ENCODE measurements at places on chromosomes 11 and 22.

DNA sequence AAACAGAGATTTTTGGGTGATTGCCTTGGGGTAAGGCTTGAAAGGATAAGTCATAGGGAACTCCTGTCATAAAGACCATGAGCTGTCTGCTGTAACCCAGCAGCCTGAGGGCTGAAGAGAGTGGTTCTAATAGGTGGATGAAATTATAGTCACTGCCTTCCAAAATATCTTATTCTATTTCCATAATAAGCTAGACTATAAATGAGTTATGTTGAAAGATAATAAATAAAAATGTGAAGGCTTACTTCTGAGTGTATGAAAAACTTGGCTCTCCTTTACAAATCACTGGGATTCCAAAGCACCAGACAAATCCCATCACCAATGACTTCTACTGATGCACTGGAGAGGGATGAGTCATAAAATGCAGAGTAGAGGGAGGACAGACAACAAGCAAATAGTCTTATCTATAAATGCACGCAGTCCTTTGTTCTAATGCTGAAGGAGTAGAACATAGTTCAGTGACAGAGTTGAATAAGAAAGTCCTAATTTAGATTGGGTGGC is 775.0 kb upstream of the LRRC4C start:
- no peak for DNase-seq

GRCh38 chr11:6110011-6110410 is 2.5 kb downstream of the OR56B4 start:
- DNase-seq = no peak

DNA sequence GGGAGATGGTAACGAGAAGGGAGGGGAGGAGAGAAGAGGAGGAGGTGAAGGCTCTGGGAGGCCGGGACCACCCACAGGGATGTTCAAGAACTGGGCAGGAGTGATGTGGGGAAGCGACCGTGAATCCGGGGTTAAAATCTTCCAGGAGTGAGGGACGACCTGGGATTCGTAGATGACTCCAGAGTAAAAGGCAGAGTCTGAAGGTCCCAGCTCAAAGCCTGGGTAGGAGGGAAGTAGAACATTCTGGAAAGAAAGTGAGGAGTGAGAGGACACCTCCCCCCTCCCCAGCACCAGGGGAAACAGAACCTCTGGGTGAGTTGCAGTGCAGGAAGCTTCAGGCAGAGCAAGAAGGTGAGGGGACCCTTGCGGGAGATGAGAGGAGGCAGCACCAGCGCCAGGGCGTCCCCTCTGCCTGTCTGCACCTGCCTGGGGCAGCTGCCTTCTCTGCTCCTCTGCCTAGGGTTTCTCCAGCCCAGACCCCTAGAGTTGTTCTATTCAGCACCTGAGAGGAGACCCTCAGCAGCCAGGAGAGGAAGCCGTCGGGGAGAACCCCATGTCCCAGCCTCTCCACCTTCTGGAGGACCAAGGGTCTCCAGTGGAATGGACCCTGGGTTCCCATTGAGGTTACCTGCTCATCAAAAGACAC is 49.7 kb downstream of the LINC01488 start:
- DNase-seq = no peak

DNA sequence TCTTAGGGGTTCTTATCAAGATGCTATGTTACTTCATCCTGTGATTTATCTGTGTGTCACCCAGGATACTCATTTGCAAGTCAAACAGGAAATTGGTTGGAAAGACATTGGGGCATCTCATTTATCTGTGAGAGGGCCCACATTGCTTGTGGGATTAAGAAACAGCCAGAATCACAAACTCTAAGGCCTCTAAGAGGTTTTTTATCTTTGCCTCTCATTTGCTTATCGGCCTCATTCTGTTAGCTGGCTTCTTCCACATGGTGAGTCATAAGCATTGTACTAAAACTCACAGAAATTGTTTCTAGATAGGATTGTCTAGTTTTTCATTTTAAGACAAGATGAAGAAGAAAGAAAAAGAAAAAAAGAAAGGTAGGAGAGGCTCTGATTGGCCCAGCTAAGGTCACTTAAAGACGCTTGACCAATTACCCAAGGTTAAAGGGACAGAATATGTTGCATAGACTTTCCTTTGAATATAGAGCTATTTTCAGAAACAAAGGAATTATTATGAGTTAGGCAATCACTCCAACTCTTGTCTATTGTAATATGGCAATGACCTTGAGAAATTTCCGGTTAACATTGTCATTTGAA is 121.9 kb downstream of the ARHGAP42 start:
- DNase-seq = no peak

GRCh38 chr22:26502688-26503561 is 9.3 kb downstream of the TFIP11 start:
- peak; percentile 33 for DNase-seq

- no peak for DNase-seq
Observed at GRCh38 chr11:9831122-9831521, 167.2 kb downstream of the SWAP70 start.

GRCh38 chr11:17816232-17816931 is 81.8 kb downstream of the KCNC1 start:
- DNase-seq = no peak

DNA sequence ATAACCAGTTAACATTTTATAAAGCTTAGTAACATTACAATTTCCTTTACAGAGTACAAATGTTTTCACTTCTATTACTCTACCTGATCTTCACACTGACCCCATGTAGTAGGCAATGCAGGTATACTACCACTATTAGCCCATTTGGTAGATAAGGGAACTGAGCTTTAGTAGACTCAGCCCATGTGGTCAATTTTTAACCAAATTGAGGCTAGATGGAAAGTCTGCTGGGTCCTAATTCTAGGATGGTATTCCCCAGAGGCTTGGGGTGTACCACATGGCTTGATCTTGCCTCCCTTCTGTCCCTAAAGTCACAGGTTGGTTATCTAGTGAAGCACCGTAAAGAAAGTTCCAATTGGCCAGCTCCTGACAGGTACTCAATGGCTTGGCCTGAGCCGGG is 48.2 kb downstream of the NRXN2 start:
- DNase-seq = no peak

DNA sequence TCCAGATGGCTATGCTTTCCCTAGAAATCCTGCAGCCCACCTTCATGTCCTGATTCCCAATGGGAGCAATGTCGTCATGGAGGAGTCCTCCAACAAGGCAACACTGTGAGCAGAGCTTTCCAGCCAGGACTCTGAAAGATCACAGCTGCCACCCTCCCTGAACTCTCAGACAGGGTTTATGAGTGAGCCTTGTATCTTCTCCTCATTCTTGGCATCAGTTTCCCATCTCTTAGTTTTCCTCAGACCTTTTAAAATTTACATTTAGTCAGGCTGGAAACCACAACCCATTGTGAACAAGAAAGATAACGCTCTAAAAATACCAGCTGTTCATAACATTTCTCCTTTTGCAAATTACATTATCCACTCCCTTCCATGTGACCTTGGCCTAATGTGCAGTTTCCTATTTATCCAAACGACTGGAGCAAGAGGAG is 15.6 kb upstream of the LYVE1 start:
- DNase-seq = no peak

GRCh38 chr11:128970598-128971190 is 28.0 kb upstream of the TP53AIP1 start:
- DNase-seq = no peak

- DNase-seq = peak; percentile 53
Observed at GRCh38 chr11:119315131-119316015, 1.6 kb downstream of the MCAM start.

GRCh38 chr22:41380993-41381328 is 781 bp upstream of the TEF start:
- DNase-seq = peak; percentile 9

GRCh38 chr11:128496692-128497060 is 90.7 kb downstream of the ETS1 start:
- no peak for DNase-seq

DNA sequence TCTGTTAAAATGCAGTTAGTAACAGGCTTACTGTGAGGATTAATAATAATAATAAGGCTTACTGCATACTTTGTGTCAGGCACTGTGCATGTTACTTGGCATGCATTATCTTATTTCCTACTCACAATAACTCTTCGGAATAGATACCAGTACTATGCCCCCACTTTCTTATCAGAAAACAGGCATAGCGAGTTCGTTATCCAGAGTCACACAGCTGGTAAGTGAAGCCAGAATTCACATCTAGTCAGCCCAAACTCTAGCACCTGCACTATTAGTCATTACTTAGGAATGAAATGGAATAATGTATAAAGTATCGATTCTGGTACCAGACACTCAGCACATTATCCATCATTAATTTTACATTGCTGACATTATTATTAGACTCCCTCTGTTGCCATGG is 155.7 kb upstream of the BLID start:
- no peak for DNase-seq

All from activated CD4-positive, alpha-beta T cell treated with anti-CD3 and anti-CD28 coated beads, Interleukin-2, amount 50 U/mL, for 4 hours (primary cell).